CD8-positive, alpha-beta memory T cell (primary cell): ENCODE measurements at places on chromosomes 7 and 10.

DNA sequence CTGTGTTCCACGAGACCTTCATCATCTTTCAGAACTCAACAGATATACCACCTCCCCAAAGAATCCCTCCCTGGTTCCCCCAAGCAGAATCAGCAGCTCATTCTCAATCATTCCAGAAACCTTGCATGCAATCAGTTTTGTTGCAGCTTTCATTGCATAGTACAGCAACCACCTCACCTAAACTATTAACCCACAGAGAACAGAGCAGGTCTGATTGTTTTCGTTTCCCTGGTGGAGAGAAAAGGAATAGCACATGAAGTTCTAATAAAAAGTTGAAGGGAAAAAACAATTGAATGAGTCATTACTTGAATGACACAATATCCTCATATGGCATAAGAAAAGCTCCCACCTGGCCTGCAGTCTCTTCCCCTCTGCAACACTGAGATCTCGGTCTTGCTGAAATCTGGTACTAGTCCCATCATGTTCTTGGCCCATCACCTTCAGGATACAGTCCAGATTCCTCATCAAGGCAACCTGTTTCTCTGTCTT is 147.1 kb upstream of the GDF10 start:
- no peak for DNase-seq

GRCh38 chr10:42999385-43000020 is 77.4 kb upstream of the RET start:
- no peak for DNase-seq

DNA sequence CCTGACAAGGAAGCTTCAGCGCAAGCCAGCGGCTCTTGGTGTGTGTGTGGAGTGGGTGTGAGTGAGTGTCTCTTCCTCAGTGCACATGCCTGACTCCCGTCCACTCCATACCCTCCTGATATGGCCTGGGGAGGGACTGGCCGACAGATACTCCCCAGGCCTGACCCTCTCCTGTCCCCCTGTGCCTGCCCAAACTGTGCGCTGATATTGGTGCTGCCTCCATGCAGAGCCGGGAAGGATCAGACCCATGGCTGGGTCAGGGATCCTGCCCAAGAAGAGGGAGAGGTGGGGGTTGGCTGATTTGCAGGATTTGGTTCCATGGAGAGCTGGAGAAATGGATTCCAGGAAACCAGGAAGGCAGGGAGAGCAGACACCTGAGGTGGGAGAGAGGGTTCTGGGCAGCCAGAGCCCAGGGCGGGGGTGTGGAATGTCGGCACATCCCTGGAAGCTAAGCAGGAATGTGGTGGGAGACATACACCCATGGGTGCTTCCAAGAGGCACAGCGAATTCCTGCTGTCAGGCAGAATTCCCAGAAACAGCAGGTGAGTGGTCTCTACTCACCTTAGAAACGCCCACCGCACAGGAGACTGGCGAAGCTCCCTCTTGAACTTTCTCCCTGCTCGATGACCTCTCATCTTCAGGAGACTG is 6.3 kb downstream of the CALML5 start:
- DNase-seq, result no peak

- no peak for DNase-seq
Measured at GRCh38 chr7:151304856-151305255, 36.8 kb upstream of the NUB1 start.

DNA sequence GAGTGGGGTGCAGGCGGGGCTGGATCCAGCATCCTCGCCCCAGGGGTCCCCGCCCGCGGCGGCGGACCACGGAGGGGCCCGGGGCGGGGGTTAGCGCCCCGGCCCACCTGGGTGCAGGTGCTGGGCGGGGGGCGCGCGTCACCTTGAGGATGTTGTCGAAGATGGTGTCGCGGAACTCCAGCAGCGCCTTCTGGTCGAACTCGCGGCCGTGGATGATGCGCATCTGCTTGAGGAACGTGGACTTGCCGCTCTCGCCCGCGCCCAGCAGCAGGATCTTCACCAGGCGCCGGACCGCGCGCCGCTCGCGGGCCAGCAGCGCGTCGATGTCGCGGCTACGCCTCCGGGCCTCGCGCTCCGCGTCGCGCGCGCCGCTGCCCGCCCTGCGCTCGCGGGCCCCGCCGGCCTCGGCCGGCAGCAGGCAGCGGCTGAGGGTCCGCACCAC is 376 bp downstream of the GNA12 start:
- no peak for DNase-seq

- no peak for DNase-seq
Measured at GRCh38 chr7:144668503-144668902, 167.3 kb downstream of the TPK1 start.
